ENCODE measurements at places on chromosomes 2 and 18.

DNA sequence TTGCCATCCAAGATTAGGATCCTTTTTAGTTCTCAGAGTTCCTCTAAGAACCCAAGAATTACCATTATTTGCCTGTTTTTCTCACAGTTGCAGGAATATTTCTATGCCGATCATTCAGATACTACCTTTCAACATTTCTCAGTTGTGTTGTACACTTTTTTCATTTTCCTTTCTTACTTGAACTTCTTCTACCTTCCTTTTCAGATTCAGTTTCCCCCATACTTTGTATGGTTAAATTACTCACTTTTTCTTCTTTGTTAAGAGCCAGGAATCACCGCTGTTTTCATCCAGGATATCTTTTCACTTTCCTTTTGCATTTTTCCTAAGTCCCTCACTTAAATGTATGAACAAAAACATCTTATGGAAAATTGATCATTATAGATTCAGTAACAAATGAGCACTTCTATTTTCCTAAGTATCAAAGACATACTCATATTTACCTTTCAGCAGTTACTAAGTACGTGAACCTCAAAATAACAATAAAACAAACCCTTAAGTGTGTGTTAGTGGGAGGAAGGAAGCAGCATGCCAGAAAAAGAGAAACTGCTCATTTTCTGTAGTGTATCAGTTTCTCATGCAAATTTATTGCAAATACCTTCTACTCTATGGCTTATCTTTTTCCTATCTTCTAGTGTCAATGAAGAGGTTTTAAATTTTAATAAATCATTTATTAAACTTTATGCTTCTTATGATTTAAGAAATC, 64.3 kb upstream of the STAT1 start:
- DNase-seq: no peak

DNA sequence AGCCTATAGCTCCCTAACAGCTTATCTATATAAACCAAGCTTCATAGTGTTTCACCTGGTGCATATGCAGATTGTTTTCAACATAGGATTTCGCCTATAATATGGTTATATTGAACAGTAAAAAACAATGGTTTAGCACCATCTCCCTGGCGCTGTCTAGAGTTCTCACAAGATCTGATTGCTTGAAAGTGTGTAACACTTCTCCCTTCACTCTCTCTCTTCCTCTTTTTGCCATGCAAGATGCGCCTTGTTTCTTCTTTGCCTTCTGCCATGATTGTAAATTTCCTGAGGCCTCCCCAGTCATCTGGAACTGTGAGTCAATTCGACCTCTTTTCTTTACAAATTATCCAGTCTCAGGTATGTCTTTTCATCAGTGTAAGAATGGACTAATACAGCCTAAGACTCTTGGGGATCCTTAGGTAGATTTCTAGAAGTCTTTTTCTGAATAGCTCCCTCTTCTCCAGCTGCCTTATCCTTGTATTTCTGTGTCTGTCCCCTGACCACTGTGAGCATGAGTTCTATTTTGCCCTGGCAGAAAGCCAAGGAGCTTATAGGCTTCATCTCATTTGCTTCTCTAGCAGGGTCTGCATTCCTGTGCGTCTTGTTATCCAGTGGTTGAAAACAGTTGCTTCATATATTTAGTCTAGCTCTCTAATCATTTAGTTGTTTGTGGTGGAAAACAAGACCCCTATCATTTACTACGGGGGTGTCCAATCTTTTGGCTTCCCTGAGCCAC, 401.6 kb downstream of the GPD2 start:
- no peak for DNase-seq

DNA sequence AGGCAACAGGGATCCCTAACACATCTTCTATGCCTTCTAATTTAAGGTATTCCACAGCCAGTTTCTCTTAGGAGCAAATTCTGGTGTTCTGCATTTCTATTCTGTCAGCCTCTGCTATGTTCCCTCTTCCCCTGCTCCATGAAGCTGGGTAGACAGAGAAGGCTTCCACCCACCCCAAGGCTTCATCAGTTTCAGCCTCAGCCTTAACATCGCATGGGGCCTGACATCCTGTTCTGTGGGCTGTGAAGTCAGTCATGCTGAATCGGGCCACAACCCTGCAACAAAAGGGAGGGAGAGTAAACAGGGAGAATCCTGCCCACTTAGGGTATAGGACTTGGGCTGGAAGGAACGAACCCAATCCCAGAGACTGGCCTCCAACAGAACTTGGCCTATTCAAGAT, 70.6 kb upstream of the PPM1B start:
- DNase-seq: no peak

DNA sequence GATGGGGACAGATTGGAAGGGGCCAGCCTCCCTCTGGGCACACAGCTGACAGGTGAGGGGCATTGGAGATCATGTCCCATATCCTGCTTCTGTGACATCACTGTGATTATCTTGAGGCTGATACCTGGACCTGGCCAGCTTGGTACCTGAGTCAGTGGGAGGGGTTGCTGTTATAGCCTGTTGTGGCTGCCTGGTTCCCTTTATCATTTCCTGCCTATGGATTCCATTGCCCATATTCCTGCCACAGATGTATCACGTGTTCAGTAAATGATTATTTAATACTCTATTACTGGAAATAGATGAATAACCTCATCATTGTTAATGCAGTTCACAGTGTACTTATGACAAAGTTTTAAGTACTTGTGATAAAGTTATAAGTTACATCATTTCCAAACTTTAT, 7.8 kb upstream of the SCYGR1 start:
- DNase-seq: no peak

- DNase-seq: no peak
Observed at GRCh38 chr2:186696290-186696689, 2.4 kb downstream of the FAM171B start.

DNA sequence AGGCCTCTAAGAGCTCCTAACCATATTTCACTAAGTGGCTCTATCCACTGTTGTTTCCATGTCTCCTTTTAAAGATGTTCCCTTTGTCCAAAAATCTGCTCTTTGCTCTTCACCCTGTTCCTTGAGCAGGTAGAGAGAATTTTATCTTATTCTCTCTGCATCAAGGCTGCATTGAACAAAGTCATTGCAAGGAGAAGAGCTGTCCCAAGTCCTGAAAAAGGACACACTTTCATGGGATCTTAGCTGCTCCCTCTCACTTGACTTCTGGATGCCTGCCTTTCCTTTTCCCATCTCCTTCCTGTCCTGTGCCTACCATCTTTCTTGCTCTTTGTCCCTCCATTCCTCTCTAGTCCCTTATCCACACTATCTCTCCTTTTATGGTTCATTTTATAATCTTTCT, 235.2 kb upstream of the THSD7B start:
- no peak for DNase-seq

GRCh38 chr18:12703096-12703567, 290 bp downstream of the PSMG2 start:
- DNase-seq: no peak

- no peak for DNase-seq
Observed at GRCh38 chr2:238920053-238920452, 72.2 kb downstream of the TWIST2 start.

DNA sequence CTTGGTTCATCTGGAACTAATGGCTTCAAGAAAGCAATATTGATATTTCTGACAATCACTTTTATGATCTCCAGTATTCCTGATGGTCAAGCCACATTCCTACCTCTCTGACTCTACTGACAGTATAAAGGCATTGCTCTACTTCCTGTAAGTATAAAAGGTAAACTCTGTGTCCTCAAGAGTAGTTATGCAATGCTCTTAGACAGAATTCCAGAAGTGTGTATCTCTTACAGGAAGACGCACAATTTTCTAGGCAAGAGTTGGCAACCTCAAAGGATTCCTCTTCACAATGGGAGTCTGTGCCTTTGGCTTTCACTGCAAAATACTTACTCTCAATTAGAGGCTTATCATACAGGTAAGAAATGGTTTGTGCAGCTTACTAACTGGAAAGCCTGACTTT, 100.1 kb downstream of the THADA start:
- DNase-seq: no peak

DNA sequence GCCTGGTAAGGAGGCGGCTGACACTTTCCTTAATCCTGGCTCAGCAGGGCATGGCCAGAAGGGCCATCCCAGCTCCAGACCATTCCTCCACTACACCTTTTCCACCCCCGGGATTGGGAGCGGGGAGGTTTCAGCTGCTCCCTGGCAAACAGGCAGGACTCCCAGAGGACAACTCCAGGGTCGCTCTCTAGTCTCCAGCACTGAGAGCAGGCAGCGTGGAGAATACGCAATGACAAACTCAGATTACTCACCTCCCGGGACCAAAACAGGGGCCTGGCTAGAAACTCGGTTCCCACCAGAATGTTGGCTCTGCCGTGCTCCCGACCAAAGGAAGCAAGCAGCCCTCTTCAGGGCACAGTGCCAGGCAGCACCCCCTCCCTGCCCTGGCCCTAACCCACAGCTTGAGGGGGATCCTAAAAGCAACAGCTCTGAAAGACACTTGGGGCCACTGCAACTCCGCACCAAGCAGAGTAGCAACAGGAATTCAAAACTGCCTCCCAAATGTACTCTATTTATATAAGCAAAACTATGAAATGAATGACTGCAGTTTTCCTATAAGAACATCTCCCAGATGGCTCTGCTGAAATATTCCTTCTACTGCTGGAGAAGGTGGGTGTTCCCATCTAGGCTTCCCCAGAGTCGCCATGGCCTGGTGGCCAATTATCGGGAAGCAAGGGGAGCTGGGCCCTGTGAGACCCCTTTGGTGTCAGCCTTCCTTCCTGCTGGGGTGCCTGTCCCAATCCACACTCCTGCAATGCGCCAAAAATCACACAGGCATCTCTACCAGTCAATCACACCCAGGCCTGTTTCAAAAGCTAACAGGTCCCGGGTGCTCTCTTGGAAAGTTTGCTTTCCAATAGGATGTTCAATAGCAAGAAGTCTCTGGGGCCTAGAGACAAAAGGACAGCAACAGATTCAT, 61.2 kb upstream of the POMC start:
- DNase-seq: no peak

DNA sequence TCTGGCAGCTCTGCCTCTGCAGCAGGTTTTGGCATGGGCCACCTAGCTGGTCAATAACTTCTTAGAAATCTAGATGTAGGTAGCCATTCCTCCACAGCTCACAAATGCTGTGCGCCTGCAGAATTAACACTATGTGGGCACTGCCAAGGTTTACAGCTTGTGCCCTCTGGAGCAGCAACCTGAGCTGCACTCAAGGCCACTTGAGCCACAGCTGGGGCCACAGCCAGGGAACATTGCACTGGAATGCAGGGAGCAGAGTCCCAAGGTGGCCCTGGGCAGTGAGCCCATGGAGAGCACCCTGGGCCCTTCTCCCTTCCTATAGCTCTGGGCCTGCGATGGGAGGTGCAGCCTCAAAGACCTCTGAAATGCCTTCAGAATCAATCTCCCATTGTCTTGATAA, 365.3 kb downstream of the SATB2 start:
- DNase-seq: no peak

DNA sequence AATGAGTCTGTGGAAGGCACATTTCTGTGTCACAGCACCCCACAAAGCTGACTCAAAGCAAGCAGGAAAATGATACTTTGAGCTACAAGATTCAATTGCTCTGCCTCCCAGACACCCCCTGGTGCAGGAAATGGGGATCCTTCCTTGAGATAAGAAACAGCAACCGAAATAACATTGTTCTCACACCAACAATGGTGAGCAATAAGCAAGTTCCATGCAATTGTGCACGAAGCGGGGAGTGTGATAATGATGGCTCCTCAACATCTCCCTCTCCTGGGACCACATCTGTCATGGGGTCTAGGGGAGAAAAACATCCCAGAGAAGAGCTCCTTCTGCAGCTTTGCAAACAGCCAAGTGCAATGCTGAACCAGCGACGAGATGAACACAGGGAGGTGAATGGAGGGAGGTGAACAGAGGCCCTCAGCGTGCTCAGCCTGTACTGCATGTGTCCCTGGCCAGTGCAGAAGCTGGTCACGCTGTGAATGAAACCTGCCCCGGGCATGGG, 67.7 kb downstream of the PDCL3 start:
- DNase-seq: no peak

- DNase-seq: no peak
Observed at GRCh38 chr18:22790545-22791309, 142.4 kb upstream of the RBBP8 start.
